Activated naive CD8-positive, alpha-beta T cell treated with anti-CD3 and anti-CD28 coated beads for 36 hours (primary cell): ENCODE measurements at places on chromosomes 6 and 20. TPM values are rescaled to one million over a fixed set of nuclear protein-coding genes. Genes with fewer than 3 reads are reported as not detected.

- peaks cover 2% of the 10 kb centered on the region for H3K36me3 ChIP-seq
- H3K27ac ChIP-seq: no peak overlapping the region
- peaks cover 2% of the 10 kb centered on the region for H3K4me1 ChIP-seq
- DNase-seq: no peak
These were observed 11.0 kb downstream of the DUSP22 start for GRCh38 chr6:303263-303662.

DNA sequence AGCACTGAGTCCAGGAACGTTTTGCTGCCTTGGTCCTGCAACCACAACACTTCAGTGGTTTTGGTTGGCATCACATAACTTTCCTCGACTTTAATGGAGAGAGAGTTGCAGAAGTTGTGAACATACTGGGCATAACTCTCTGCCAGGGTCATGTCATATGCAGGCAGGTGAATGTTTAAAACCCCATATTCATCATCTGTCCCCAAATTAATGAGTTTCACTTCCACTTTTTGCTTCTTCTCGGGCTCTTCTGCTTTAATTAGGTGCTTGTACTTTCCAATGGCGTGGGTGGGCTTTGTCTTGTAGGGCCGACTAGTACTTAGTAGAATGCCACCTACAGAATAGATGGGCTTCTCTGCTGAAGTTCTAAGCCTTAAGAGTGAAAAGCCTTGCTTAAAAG, 45.2 kb upstream of the TFAP2A start:
- peaks cover 29% of the 10 kb centered on the region for H3K27me3 ChIP-seq
- no peak overlapping the region for H3K27ac ChIP-seq
- H3K4me1 ChIP-seq: no peaks in the 10 kb centered on the region
- no peak for DNase-seq

DNA sequence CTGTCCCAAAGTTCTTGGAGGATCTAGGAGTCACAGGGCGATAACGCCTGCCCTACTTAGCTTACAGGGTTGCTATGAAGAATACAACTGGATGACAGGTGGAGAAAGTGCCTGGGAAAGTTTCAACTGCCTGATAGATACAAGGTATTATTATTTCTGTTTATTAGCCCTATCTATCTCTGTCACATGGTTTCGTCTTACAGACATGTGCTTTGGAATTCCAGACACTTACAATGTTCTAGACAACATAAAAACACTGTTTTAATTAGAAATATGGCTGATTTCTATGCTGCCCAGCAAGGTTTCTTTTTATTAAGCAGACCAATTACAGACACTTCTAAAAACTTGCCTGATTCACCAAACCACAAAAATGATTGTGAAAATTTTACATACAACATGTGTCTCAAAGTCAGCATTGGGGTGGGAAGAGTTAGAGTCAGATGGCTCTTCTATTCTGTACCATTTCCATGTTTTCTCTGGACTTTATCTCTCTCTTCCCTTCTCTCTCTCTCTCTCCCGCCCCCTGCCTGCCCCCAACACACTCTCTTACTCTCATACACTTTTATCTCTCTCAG, 50.0 kb downstream of the GJA10 start:
- H3K27me3 ChIP-seq: no peaks in the 10 kb centered on the region
- no peak overlapping the region for H3K4me3 ChIP-seq
- H3K4me1 ChIP-seq: peaks cover 80% of the 10 kb centered on the region
- H3K27ac ChIP-seq: peak overlapping the region; percentile 84

DNA sequence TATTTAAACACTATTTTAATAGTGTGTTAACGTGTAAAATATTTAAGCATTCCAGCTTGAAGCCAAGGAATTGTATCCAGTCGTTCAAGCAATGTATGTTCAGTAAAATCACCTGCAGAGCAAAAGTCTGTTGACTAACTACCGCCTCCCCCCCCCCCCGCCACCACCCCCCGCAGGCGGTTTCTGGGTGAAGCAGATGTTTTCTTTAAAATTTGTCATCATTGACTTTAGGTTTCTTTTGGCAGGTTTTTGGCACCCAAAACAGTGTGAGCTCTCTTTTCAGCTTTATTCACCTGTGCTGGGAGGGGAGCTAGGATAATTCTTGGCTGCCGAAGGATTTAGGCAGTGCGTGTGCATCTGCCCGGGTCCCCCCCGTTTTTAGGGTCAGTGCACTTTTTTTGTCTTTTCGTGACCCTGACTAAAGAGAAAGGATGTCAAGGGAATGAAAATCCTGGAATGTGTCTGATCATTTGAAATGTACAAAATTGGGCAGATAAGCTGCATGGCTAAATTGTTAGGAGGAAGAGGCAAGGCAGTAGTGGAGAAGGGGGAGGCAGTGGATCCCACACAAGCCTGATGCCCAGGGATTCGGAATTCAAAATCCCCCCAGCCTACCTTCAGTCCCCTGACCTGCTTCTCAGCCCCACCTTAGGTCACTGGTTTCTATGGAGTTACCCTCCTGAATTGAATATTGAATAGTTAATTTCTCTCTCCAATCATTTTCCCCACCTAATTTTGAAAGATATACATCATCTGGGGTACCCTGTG, 1.1 kb downstream of the EDN1 start:
- H3K36me3 ChIP-seq: no peaks in the 10 kb centered on the region
- no peak overlapping the region for H3K4me3 ChIP-seq
- H3K27ac ChIP-seq: no peak overlapping the region
- peaks cover 43% of the 10 kb centered on the region for H3K27me3 ChIP-seq
- H3K4me1 ChIP-seq: peaks cover 17% of the 10 kb centered on the region

- DNase-seq: no peak
- H3K4me1 ChIP-seq: no peaks in the 10 kb centered on the region
- peaks cover 10% of the 10 kb centered on the region for H3K27me3 ChIP-seq
- peaks cover 2% of the 10 kb centered on the region for H3K36me3 ChIP-seq
- H3K27ac ChIP-seq: no peak overlapping the region
These were observed 256.9 kb upstream of the SASH1 start for GRCh38 chr6:148085631-148086331.

- DNase-seq: peak; percentile 53
- peaks cover 72% of the 10 kb centered on the region for H3K27me3 ChIP-seq
- no peaks in the 10 kb centered on the region for H3K36me3 ChIP-seq
- peak overlapping the region; percentile 80 for H3K4me3 ChIP-seq
- H3K4me1 ChIP-seq: peaks cover 15% of the 10 kb centered on the region
These were observed 24.1 kb upstream of the MAP3K7 start for GRCh38 chr6:90610751-90611542.

The KIF3B gene
- 36.5 TPM for total RNA-seq

The TCF19 gene
- 89.8 TPM for total RNA-seq

The CNKSR3 gene
- 1.3 TPM for total RNA-seq

The HRH3 gene
- not detected for total RNA-seq
